ENCODE measurements at places on chromosomes 2 and 18. TPM values are rescaled to one million over a fixed set of nuclear protein-coding genes. Genes with fewer than 3 reads are reported as not detected.

Gene LYG1
- total RNA-seq, result not detected

Gene TSPYL6
- total RNA-seq, result under 0.01 TPM

Gene SLC35F6
- total RNA-seq, result 14.3 TPM

Gene SAG
- total RNA-seq, result under 0.01 TPM

Gene GRP
- not detected for total RNA-seq

Gene PLCD4
- total RNA-seq, result 0.27 TPM

Gene ALPI
- not detected for total RNA-seq

Gene MOGAT1
- not detected for total RNA-seq

Gene HOXD13
- not detected for total RNA-seq

Gene RNF125
- total RNA-seq, result 8.9 TPM

DNA sequence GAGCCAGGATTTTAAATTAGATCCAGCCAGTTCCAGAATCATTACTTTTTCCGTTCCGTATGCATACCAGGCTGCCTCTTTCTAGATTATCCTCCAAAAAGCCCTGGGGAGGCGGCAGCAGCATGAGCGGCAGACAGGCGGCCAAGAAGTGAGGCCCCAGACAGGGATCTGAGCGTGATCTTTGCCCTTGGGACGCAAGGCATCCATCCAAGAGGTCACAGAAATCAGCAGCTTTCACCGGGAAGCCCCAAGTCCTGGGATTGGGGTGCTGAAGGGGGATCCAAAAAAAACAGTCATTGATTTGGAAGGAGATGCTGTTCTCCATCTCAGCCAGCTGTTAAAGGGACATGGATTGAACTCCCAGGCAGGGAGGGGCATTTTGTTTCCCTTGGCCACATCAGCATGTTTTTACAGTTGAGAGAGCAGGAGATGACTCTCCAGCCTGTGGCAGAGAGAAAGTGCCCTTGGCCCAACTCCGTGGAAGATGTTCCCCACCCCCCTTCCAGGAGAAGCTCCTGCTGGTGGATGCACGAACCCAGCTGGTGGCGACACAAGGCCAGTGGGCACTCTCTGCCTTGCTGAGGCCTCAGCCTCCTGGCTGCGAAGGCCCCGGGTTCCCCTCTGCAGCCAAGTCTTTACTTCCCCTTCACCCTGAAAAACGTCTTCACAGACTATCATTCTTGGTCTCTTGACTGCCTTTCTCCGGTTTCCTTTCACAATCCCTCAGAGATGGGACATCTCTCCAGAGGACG, 265.6 kb downstream of the ANAPC1 start:
- DNase-seq, result no peak

DNA sequence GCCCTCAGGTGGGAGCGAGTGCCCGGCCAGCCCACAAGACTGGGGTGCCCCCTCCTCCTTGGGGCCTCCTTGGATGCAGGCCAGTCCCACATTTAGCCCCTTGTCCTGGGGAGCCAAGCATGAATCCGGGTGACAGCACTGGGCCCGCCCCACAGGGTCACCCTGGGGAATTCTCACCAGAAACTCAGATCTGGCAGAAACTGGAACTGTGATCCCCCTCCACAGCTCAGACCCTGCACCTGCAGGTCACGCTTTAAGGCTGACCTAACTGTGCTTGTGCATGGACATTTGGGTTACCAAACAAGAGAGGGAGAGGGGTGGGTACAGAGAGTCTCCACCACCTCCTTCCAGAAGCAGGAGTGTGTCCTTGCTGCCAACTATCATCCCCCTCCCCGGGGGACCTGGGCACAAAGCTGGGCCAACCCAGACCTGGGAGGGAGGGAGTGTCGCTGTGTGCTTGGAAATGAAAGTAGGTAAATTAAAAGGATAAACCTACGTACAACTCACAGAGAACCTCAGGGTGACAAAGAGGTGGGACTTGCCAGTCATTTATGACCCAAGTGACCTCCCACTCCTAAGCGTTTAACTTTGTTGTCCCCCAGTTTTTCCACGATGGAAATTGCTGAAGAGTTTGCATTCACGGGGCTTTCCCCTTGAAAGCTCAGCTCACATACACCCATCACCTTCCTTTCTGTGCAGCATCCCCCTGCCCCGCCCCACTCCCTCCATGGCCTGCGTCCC, 9.1 kb downstream of the ITM2C start:
- no peak for DNase-seq

- DNase-seq, result no peak
Measured at GRCh38 chr2:20353241-20353992, 2.8 kb upstream of the PUM2 start.

DNA sequence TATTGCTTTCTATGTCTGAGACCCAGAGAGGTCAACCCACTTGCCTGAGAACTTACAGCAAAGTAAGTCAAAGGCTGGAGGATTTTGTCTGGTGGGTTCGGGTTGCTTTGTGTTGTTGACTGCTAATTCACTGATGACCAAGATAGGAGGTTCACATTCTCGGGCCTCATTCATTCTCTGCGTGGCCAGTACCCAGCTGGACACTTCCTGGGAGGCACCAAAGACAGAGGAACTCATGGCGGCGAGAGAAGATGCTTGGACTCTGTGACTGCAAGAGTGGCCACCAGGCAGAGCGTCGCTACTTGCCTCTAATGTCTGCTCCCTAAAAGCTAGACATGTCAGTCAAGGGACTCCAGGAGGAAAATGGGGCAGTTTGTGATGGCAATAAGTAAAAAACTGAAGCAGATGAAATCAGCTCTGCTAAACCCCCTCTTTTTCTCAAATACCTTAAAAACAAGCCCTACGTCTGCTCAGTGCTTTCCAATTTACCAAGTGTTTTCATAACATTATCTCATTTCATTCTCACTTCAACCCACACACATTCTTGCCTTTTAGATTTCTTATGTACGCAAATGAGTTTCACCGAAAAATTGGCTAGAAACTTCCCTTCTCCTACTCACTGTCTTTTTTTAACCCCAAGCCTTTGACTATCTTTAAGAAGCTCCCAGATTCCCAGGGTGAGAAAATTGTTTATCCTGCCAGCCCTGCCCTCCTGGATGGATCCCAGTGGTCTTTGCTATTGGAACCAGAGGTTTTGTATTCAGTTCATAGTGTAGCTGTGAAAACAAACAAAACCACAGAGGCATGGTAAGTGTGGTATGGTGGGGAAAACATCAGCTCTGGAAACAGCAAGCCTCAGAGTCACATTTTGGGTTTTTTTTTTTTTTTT, 4.9 kb upstream of the LBH start:
- DNase-seq, result no peak

- DNase-seq, result no peak
Measured at GRCh38 chr2:127558911-127559310, 23.4 kb downstream of the MYO7B start.

DNA sequence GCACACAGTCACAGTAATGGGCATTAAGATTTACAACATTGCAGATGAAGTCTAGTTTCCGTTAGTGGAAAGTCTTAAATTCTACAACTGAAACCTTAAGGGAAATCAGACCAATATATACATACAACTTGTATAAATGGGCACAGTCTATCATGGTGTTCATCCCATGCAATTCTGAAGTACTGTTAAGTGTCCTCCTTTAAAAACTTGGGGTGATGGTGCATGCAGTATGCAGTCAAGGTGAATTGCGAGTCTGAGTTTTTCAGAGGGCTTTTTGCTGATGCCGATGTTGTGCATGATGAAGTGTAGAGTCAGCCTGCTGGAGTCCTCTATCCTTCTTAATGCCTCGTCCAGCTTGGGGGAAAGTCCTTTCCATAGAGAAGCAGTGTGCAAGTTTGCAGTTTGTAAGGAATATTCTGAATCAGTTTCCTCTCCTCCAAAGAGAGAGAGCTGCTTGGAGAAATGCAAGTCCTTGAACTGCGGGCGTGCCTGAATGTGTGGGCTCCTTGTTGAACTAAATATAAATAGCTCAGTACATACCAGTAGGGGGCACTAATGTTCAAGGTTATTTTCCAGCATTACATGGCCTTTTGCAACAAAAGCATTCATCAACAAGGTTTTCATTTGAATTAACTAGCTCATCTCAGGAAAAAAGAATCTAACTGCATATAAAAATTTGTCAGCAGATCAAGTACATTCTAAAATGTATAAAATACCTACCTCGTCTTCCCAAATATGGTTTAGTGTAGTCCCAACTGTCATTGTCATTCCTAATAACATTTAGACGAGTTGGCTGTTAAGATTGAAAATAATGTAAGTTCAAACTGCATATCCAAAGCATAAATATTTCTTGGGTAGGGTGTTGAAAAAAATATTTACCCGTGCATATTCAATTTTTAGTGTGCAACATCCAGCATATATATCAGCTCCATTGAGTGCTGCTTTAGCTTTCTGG, 21.3 kb downstream of the HNRNPLL start:
- DNase-seq, result peak; percentile 88

- DNase-seq, result no peak
Measured at GRCh38 chr2:236545814-236546480, 23.7 kb upstream of the ACKR3 start.

DNA sequence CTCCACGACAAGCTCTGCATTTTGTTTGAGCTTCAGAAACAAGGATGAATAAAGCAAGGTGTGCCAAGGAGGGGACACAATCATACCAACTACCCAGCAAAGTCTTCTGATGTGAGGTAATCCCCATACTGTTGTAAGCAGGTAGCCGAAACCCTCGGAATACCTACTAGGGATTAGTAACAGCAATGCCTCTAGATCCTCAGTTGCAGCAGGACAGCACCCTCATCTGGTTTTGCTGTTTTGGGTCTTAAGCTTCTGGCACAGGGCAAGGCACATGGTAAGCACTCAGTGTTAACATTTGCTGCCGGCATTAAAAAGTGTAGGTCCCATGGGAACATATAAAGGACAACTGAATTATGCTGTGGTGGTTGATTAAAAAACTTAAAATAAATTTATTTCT, 16.0 kb upstream of the LINC00305 start:
- DNase-seq, result no peak

GRCh38 chr2:6068429-6068828, 376.2 kb downstream of the SOX11 start:
- no peak for DNase-seq

GRCh38 chr2:217593732-217594131, 409.1 kb downstream of the TNS1 start:
- DNase-seq, result no peak

DNA sequence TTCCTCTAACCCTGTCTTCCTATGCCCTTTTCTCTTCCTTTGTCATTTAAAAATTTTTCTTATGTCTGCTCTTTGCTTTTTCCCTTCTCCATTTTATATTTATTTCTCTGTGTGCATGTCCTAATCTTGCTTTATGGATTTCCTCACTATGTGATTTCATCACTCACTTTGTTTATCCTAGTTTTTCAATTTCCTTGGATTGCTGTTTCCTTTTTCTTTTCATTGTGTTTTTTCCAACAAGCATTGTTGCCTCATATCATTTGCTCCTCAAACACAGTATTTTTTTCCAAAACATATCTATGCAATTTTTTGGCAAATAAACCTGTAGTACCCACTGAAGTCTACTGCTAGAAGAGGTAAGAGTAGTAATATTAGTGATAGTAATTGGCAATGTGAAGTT, 67.4 kb upstream of the PNPT1 start:
- DNase-seq, result no peak

- no peak for DNase-seq
Measured at GRCh38 chr2:133600266-133600928, 32.1 kb upstream of the NCKAP5 start.

DNA sequence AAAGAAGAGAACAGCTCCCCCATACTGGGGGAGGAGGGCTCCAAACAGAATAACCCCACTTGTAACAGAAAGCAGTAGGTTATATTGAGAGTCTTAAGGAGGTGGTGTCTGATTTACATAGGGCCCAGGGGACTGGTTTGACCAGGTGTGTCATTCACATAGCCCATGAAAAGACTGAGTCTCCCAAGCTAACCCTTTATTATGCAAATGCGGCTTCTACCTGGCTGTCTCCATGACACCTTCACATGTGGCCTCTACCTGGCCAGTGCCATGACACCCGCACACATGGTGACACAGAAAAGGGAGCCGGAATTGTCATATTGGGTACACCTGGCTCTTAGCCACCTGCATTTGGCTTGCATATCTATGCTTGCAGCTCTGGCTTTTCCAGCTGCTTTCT, 1057.2 kb upstream of the PIK3C3 start:
- no peak for DNase-seq

GRCh38 chr2:162297925-162298552, 20.4 kb downstream of the IFIH1 start:
- DNase-seq, result peak; percentile 35

DNA sequence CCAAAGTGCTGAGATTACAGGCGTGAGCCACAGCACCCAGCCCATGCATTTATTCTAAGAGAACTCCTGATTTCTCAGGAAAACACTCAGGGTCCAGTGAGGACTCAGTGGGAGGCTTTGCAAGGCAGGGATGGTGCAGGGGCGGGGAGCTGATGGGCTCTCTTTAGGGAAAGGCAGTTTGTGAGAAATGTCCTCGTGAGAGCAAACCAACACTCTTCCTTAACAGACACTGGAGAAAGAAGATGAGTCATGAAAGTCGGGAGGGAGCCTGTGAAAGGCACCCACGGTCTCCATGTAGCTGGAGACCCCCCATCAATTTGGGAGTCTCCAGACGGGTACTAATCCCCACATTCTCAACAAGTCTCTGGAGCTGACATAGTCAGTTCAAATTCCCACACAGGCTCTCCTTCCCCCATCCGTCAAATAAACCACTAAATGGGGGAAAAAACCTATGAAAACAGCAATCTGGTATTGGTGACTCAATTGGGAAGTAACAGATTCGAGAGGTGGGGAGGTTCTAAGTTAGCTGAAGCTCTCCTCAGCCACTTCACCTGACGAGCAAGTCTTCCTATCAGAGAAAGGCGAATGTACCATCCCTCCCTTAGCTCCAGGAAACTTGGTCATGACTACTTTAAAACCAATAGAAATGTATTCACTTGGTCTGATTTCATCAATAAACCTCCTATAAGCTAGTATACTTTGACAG, 11.0 kb upstream of the CREG2 start:
- no peak for DNase-seq

- DNase-seq, result no peak
Measured at GRCh38 chr2:240130393-240131195, 5.5 kb downstream of the COPS9 start.

DNA sequence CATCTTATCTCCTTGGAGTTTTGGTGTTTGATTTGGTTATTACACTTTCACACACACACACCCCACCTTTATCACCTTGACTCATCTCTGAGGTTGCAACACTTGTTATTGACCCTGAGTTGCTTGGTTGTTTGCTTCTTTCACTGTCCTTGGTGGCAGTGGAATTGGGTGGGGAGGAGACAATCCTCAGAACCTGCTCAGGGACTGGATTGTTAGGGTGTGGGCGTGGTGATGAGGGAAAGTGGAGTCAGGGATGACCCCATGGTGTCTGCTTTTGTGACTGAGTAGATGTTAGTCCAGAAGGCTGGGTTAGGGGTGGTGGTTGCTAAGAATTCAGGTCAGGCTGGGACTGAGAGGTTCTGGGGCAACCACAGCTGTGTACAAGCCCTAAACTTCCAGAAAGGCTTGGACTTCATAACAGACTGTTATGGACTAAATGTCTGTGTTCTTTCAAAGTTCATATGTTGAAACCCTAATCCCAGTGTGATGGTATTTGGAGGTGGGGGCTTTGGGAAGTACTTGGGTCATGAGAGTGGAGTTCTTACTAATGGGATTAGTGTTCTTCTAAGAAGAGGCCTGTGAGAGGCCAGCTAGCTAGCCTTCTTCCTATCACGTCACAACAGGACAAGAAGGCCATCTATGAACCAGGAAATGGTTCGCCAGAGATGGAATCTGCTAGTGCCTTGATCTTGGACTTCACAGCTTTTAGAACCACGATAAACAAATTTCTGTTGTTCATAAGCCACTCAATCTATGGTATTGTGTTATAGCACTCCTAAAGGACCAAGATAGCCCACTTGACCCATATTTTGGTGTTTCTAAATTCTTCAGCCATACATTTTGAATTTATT, 3.4 kb upstream of the DIS3L2 start:
- DNase-seq, result no peak

GRCh38 chr2:71792926-71793761, 339.8 kb downstream of the DYSF start:
- no peak for DNase-seq

GRCh38 chr2:98484652-98485452, 40.2 kb downstream of the INPP4A start:
- DNase-seq, result no peak
